ENCODE measurements at places on chromosomes 4 and X. TPM values are rescaled to one million over a fixed set of nuclear protein-coding genes. Genes with fewer than 3 reads are reported as not detected.

DNA sequence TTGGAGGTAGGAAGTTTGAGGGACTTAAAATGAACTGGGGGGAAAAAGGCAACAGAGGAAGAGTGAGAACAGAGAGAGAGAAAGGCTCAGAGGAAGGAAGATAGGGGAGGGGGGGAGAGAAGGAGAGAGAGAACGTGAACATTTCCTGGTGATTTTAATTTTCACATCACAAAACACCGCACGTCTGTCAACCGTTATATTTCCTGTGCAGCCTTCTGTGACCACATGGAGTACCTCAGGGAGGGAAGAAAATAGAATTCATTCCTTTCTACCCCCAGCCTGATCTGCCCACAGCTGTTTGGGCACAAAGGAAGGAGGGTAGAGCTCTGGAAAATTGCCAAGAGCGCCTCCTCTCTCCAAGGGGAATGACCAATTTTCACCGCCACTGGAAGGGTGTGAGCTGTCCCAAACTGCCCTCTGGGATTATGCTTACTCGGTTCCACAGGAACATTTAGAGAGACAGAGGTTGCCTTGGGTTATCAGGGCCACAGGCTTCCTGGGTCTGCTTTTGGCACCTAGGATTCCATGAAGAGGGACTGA is 135.7 kb upstream of the MAMLD1 start:
- no peak for DNase-seq

VSIG1 gene
- 0.44 TPM for total RNA-seq

FOXO4 gene
- total RNA-seq = 6.5 TPM

SOWAHB gene
- not detected for total RNA-seq

ZMAT1 gene
- total RNA-seq = 1.6 TPM

GRCh38 chr4:22417408-22417807 is 98.5 kb downstream of the ADGRA3 start:
- DNase-seq = no peak

- no peak for DNase-seq
Measured at GRCh38 chrX:129762448-129762847, 17.3 kb upstream of the SASH3 start.

GRCh38 chr4:147772459-147772969 is 40.6 kb downstream of the ARHGAP10 start:
- peak; percentile 92 for DNase-seq

GRCh38 chrX:78237127-78237526 is 90.3 kb downstream of the CYSLTR1 start:
- DNase-seq = no peak

DNA sequence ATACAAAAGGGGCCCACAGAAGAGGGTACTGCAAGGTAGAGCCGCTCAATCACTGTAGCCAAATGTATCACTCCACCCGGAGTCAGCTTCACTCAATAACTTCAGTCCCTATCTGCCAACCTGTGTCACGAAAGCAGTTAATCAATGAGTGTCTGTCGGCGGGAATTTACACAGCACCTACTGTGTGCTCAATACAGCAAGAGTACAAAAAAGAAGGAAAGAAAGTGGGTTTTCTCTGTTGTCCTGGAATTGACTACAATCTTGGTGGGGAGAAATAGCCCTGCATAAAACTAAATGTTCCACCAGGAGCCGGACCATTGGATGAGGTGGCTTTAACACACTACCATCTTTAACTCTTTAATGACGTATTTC is 780 bp upstream of the NKRF start:
- DNase-seq = no peak

GRCh38 chr4:159248384-159249178 is 145.7 kb downstream of the RAPGEF2 start:
- DNase-seq = no peak

CXorf49 gene
- total RNA-seq = not detected

DNA sequence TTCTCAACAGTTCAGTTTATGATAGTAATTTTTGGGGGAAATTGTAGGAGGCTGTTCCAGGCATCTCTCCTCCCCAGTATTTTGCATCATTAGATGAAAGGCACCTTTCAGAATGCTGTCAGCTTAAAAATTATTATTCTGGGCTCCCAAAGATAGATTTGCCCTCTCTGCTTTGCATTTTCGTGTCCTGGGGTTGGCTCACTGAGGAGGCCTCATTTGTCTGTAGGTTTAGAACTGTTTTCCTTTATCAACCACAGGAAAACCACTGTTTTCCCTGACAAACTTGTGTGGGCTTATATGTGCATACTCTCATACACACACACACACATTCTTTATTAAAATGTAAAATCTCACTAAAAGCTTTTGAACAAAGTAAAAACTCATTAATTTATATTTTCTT is 197.2 kb upstream of the VCX3A start:
- no peak for DNase-seq

- no peak for DNase-seq
Measured at GRCh38 chr4:16967722-16968121, 69.3 kb upstream of the LDB2 start.

SPANXD gene
- total RNA-seq = not detected

NPY1R gene
- total RNA-seq = 0.58 TPM

GCNA gene
- total RNA-seq = 2.5 TPM

POU3F4 gene
- total RNA-seq = not detected

GRCh38 chr4:145805490-145805889 is 125.5 kb downstream of the C4orf51 start:
- no peak for DNase-seq

CXCL1 gene
- 404 TPM for total RNA-seq

DNA sequence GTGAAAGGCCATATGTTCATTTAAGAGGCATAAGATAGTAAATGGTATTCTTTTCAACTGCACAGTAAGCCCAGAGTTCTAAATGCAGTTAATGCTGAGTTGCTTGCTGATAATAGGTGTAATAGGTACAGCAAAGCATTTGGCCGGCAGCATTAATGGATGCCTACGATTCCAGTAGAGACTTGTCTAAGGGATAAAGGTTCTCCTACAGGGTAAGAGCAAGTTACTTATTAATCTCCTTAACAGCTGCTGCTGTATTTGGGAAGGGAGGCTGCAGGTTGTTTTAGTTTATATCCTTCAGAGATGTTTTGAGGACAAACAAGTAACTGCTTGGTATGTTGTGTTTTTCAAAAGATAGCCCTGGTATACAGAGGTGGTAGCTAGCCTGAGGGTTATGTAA is 16.8 kb downstream of the TSPAN7 start:
- no peak for DNase-seq

DNA sequence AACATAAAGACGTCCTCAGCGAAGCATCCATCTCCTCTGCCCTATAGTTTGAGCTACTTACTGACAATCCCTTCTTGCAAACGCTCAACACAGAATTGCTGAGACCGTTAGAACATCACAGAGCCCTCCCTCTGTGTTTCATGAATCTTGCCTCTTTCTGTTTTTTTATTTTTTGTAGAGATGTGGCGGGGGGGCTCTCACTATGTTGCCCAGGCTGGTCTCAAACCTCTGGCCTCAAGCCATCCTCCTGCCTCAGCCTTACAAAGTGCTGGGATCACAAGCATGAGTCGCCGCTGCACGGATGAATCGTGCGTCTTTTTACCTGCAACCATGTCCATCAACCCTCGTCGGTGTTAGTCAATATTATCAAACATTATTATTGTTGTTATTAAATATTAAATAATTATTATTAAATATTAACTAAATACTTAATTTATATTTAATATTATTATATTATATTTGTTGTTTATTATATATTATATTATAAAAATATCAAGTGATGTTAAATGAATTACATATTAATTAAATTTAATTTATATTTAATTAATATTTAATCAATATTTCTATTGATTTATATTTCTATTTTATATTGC is 200.7 kb downstream of the CRLF2 start:
- no peak for DNase-seq

GRCh38 chr4:35063031-35063570 is 1181.2 kb downstream of the ARAP2 start:
- DNase-seq = no peak

DNA sequence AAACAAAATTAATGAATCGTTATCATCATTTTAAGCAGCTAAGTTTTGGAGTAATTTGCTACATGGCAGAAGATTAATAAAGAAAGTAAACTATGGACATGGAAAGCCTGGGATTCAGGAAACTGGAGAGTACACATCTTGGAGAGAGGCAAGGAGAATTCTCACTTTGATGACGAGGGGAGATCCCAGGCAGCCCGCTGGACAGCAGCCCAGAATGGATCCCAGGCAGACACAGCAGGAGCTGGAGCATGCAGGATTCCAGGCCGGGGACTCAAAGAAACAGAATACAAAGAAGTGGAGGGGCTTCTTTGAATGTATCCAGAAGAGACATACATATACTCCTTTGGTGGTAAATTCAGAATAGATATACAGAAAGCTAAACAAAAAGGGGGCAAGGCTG is 118.0 kb upstream of the ATP6AP2 start:
- DNase-seq = no peak

MXRA5 gene
- 0.44 TPM for total RNA-seq

DNA sequence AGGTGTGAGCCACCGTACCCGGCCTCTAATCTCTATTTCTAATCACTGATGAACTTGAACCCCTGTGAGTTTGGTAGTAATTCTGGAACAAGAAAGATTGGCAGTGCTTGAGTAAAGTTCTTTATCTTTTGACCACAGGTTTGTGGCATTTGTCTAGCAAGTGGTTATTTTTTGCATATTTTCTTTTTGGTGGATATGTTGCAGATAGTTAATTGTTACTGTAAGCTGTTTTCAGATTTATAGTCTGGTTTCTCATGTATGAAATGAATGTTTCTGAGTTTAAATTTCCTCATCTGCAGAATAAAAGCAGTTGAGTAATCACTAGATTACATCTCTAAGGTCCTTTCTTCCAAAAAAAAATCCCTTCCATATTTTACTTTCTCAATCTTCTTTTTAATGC is 105.2 kb downstream of the GASK1B start:
- no peak for DNase-seq

DNA sequence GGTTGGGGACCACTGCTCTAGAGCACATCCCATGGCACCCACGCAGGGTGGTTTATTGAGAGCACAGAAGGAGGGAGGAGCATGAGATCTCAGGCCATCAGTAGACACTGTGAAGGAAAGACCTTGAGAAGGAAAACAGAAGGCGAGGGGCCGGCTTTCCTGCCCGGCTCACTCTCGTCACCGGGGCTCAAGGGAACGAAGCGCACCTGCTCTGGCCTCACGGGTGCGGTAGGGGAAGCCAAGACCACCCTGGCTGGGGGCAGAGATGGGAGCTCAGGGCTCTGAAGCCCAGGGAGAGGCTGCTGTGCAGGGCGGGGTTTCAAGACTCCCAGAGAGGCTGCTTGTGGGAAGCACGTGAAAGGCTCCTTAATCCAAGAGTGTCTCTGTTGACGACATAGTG is 105.9 kb downstream of the TNIP2 start:
- no peak for DNase-seq

GLRA2 gene
- not detected for total RNA-seq

DNA sequence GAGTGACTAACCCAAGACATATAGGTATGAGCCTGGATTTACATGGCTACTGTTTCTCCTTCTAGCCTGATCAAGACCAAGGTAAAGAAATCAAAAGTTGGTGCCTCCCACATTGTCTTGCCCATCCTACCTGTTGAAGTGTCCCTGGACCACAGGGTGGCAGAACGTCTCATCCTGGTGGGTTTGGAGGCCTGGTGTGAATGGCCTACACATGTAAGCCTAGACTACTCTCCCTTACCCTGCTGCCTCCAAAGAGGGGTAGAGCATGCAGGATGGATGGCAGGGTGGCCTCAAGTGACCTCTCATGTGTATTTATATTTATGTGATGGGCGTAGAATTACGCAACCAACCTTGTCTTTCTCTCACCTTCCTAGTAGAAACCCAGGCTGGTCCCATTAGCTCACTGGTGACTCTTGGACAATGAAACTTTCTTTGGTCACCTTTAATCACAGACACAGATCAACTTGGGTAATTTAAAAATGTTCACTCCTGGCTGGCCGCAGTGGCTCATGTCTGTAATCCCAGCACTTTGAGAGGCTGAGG is 73.3 kb upstream of the SOD3 start:
- no peak for DNase-seq

PROM1 gene
- total RNA-seq = 5.4 TPM

GPR173 gene
- total RNA-seq = 2.4 TPM

- DNase-seq = no peak
Measured at GRCh38 chr4:125389713-125390112, 75.0 kb downstream of the FAT4 start.

DNA sequence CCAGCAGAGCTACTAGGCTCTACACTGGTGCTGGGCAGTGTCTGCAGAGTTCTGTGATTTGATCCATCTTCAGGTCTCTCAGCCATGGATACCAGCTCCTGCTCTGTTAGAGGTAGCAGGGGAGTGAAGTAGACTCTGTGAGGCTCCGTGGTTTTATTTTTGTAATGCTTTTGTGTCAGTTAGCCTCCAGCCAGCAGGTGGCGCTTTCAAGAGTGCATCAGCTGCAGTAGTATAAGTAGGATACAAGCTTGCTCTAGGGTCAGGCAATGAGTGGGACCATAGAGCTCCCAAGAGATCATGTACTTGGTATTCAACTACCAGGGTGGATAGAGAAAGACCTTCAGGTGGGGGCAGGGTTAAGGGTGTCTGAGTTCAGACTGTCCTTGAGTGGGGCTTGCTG is 362.5 kb upstream of the TRAM1L1 start:
- no peak for DNase-seq

PDGFC gene
- 13.7 TPM for total RNA-seq

PDLIM5 gene
- total RNA-seq = 71.2 TPM

DNA sequence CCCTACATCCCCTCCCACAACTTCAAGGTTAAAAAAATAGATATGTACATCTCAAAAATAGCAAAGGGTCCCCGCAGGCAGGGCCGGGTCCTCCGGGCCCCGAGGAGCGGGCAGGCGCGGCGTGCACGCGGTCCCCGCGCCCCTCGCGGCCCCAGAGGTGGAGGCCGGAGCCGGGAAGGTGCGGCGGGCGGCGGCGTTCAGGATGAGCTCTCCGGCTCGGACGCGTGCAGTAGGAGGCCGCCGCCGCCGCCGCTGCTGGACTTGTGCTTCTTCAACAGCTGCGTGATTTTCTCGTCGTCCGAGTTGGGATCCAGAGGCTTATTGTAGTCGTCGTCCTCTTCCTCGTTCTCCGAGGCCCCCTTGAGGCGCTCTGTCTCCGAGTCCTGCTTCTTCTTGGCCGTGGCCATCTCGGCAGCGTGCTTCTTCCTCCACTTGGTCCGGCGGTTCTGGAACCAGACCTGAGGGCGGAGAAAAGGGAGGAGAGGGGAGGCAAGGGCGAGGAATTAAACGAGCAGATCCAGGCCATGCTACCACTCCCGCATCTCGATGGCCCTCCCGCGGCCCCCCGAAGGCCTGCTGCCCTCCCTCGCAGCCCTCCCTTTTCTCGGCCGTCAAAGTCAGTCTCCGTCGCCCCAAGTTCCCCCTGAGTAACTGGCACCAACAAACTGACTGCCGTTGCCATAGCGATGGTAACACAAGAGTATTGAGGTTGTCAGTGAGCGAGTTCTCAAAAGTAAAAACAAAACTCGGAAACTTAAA is 5.8 kb downstream of the NKX6-1 start:
- DNase-seq = no peak
